Stimulated activated CD8-positive, alpha-beta memory T cell treated with anti-CD3 and anti-CD28 coated beads, Interleukin-15, amount 100 ng/mL, for 4 hours (primary cell): ENCODE measurements at places on chromosomes 11 and 22.

DNA sequence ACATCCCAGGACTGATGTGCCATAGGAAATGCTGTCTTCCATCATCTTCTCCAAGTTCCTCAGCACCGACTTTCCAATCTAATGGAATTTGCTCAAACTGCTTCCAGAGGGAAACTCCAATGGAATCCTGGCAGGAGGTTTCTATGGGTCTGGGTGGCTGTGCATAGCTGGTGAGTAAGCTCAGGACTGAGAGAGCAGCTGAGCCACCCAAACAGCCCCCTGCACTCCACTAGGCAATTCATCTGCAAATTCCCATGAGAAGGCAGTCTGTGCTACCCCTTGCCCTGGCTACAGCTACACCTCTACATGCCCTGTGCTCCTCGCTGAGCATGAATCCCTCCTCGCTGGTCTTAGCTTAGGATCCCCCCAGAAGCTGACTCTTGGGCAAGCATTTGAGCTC lies 127.9 kb upstream of the CSNK2A3 start:
- no peak for DNase-seq

DNA sequence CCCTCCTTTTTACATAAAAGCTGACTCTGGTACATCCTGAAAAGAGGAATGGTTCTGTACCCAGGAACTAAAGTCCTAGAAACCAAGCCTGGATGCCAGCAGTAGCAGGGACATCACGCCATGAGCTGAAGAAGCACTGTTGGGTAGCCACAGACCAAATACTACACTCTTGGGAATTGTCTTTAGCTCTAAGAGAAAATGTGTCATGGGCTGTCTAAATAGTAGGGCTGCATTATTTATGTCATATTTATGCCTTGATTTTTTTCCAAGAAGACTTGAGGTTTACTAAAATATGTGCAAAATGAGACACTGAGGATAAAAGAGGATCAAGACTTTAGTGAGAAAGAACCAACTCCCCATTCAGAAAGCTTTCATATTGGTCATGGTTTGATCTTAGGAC lies 213.6 kb downstream of the RAB38 start:
- DNase-seq, result no peak

DNA sequence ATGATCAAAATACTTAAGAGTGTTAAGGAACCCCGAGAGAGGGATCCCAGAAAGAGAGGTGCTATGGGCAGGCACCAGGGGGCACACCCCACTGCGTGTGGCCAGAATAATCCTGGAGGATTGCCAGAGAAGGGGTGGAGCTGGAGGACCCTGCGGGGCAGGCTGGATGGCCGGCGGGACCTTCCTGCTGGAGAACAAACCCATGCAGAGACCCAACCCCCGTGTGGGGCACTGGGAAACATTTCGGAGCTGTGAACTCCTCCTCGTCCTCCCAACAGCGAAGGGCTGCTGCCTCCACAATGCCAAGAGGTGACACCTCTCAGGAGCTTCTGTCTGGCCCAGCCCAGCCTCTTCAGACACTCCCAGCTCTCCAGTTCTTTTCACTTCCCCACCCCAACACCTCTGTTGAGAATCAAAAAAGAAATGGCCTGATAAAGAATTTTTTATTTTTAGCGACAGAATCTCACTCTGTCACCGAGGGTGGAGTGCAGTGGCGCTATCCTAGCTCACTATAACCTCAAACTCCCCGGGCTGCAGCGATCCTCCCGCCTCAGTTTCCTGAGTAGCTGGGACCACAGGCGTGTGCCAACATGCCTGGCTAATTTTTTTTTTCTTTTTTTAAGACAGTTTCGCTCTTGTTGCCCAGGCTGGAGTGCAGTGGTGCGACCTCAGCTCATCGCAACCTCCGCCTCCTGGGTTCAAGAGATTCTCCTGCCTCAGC lies 25.6 kb downstream of the RHOD start:
- DNase-seq, result no peak

GRCh38 chr11:3088806-3089205 lies 31.6 kb upstream of the CARS1 start:
- DNase-seq, result no peak

GRCh38 chr11:34976496-34977088 lies 60.2 kb downstream of the PDHX start:
- DNase-seq, result no peak

GRCh38 chr11:61194169-61194671 lies 9.1 kb upstream of the PGA3 start:
- DNase-seq, result no peak

DNA sequence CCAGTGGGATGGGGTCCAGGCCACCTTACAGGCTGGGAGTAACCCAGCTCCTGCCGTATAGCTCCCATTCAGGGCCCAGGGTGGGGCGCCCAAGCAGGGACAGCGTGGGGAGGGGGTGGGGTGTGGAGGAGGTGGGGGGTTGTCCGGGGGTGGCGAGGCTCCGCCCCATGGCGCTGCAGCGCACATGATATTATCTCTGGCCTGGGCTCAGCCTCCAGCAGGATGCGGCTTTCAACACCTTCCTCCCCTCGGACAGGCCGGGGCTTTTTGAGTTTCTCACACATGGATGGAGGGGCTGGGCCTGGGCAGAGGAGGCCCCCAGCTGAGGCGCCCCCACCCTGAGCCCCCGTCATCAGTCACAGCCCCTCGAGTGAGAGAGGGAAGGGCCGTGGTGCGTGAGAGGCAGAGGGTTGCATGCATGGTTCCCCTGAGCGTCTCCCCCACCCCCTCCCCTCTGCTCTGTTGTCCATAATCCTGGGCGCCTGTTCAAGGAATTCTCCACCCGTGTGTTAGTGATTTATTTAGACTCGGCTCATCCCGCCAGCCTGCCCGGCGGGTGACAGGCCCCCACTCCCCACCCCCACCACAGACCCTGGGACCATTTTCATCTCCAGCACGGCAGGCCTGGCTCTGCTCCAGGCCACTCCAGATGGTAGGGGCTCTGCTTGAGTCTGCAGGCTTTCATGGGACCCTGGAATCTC lies 44.9 kb downstream of the WNT11 start:
- DNase-seq, result no peak

GRCh38 chr11:105183426-105183825 lies 43.9 kb upstream of the CARD18 start:
- no peak for DNase-seq

GRCh38 chr22:50686794-50687193 lies 14.2 kb downstream of the SHANK3 start:
- no peak for DNase-seq

DNA sequence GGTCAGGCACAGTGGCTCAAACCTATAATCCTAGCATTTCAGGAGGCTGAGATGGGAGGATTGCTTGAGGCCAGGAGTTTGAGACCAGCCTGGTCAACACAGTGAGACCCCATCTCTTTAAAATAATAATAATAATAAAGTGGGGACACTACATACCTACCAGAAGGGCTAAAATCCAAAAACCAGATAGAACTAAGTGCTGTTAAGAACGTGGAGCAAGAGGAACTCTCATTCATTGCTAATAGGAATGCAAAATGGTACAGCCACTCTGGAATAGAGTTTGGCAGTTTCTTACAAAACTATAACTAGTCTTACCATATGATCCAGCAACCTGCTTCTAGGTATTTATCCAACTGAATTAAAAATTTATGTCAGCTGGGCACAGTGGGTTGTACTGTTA lies 9.6 kb downstream of the CKAP5 start:
- DNase-seq, result no peak

DNA sequence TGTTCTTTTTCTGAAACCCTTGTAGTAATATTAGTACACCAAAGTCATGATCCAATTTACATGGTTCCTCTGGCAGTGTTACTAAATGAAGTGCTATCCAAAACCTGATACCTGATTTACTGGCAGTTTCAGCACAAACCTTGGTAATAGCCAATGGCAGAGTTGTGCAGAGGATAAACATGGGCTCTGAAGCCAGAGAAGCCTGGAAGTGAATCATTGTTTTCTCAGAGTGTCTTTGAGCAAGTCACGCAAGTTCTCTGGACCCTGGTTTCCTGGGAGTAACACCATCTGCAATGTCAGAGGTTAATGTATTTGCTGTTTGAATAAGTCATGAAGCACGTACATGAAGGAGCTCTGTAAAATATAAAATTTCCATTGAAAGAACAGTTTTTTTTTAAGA lies 222.3 kb upstream of the NARS2 start:
- DNase-seq, result no peak

- DNase-seq, result no peak
Measured at GRCh38 chr11:33055375-33055774, 16.0 kb downstream of the TCP11L1 start.

DNA sequence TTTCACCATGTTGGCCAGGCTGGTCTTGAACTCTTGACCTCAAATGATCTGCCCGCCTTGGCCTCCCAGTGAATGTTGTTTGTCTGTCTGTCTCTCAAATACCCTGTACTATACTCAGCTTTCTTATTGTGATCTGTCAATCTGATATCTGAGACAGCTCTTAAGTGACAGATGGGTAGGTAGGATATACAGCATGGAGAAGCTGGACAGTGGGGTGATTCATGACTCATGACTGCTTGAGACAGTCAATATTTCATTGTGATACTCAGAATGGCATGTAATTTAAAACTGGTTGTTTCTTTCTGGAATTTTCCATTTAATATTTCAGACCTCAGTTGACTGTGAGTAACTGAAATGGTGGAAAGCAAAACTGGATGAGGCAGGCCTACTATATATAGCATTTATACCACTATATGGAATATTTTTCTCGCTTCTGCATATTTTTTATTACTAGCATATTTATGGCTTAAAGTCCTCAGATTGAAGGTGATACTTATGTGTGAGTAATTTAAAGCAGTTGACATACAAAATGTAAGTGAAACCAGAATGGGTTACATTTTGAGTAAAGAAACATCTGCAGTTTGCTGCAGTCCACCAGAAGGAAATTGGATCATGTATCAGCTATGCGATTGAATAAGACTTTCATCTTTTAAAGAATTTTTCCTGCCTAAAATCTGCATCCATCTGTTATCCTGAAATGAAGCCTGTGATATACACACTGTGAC lies 22.3 kb downstream of the ARHGAP42 start:
- no peak for DNase-seq

- DNase-seq, result no peak
Measured at GRCh38 chr11:132202621-132203020, 832.2 kb downstream of the NTM start.

- DNase-seq, result no peak
Measured at GRCh38 chr22:35972559-35972958, 56.1 kb downstream of the RBFOX2 start.

DNA sequence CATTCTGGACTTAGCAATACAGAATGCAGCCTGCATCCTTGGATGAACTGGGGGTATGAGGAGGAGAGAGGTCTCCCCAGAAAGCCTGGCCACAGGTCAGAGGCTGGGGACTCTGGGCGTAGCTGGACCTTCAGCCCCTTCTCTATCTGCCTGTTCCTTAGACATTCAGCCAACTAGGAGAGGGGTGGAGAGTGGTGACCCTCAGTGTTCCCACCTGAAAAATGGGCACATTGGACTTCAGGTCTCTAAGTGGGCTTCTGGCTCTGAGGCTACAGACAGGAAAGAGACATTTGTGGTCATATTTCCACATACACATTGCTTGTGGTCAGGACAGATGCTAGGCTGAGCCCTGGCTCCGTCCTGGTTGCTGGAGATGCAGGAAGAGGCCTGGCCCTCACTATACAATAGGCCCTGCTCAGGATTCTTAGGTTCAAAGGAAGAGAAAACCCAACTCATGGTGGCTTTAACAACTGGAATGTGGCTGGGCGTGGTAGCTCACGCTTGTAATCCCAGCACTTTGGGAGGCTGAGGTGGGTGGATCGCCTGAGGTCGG lies 30.1 kb upstream of the CBX7 start:
- DNase-seq, result no peak

GRCh38 chr11:39236916-39237315 lies 2222.5 kb downstream of the LRRC4C start:
- no peak for DNase-seq

GRCh38 chr11:123351375-123351774 lies 78.7 kb upstream of the GRAMD1B start:
- DNase-seq, result no peak

- DNase-seq, result peak; percentile 24
Measured at GRCh38 chr11:86592659-86593451, 79.6 kb downstream of the ME3 start.

DNA sequence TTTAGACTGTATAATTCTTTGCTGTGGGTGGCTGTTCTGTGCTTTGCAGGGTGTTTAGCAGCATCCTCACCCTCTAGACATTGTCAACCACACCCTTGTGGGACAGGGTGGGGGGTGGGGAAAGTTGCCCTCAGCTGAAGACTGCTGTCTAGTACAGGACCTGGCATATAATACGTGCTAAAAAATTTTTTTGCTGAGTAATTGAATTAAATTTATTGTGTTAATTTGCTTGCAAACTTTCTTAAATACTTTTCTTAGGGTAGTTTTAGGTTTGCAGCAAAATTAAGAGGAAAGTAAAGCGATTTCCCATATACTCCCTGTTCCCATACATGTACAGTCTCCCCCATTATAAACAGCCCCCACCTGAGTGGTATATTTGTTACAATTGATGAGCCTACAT lies 268.5 kb downstream of the SOX6 start:
- no peak for DNase-seq

DNA sequence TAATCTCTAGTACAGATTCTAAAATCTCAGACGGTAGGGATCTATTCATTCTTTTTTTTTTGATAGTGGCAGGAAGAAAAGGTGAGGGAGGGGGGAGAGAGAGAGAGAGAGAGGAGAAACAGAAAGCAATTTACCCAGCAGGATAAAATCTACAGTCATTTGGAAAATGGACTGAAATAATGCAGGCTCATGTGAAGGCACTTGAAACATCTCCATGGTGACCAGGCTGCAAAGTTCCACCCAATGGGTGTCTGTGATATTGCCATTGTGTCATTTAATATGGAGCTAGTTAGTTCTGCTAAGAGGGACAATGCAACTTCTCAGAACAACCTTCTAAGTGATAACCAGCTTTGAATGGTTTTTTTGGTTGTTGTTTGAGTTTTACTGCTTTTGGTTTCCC lies 165.2 kb upstream of the RAG2 start:
- no peak for DNase-seq
